Breast epithelium (tissue), 4 donors: ENCODE measurements at places on chromosomes 1 and 21. TPM values are rescaled to one million over a fixed set of nuclear protein-coding genes. Genes with fewer than 3 reads are reported as not detected.

CDC14A gene
- 33.1 TPM for total RNA-seq

CHI3L2 gene
- 9.5 TPM for total RNA-seq

KMO gene
- total RNA-seq: 1.9 TPM

AGMAT gene
- 0.32 TPM for total RNA-seq

CSF1 gene
- total RNA-seq: 28.2 TPM

BCAN gene
- total RNA-seq: not detected

OR4F16 gene
- 0.88 TPM for total RNA-seq

TEKT2 gene
- total RNA-seq: not detected

AMPD1 gene
- 2.9 TPM for total RNA-seq
